Stimulated activated CD8-positive, alpha-beta memory T cell treated with anti-CD3 and anti-CD28 coated beads, Interleukin-12 subunit alpha, Interleukin-12 subunit beta, amount 100 ng/mL, for 4 hours (primary cell): ENCODE measurements at places on chromosomes 2 and 18.

- no peak for DNase-seq
These were observed 265.2 kb downstream of the TFCP2L1 start for GRCh38 chr2:121019756-121020155.

GRCh38 chr2:234427081-234428061, 69.5 kb downstream of the ARL4C start:
- DNase-seq: no peak

DNA sequence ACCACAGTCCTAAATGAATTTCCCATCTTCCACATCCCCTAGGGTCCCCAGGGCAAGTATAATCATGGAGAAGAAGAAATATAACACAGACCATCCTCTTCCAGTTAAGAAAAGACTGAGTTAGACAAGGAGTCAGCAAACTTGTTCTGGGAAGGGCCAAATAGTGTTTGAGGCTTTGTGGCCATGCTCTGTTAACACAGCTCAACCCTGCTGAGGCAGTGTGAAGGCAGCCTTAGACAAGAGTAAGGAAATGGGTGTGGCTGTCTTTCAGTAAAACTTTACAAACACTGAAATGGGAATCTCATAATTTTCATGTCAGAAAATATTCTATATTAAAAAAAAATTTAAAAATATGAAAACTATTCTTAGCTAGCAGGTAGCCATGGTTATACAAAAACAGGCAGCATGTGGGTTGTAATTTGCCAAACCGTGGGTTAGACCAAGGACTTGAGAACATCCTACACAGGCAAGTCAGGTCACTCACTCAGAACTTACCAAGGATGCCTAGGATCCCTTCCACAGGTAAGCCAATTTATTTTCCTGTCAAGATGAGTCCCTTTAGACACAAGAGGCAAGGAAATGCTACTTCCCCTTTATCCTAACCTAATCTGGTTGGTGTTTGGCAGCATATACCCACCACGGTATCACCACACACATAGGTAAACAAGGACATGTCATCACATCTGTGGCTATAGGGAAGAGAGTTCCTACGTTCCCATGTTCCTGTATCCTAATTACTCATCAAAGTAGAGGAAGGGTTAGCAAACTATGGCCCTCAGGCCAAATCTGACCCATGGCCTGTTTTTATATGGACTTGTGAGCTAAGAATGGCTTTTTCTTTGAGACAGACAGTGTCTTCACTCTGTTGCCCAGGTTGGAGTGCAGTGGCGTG, 31.9 kb downstream of the C2orf74 start:
- DNase-seq: no peak

- DNase-seq: no peak
These were observed 478.3 kb downstream of the FBXO15 start for GRCh38 chr18:73669297-73669696.

DNA sequence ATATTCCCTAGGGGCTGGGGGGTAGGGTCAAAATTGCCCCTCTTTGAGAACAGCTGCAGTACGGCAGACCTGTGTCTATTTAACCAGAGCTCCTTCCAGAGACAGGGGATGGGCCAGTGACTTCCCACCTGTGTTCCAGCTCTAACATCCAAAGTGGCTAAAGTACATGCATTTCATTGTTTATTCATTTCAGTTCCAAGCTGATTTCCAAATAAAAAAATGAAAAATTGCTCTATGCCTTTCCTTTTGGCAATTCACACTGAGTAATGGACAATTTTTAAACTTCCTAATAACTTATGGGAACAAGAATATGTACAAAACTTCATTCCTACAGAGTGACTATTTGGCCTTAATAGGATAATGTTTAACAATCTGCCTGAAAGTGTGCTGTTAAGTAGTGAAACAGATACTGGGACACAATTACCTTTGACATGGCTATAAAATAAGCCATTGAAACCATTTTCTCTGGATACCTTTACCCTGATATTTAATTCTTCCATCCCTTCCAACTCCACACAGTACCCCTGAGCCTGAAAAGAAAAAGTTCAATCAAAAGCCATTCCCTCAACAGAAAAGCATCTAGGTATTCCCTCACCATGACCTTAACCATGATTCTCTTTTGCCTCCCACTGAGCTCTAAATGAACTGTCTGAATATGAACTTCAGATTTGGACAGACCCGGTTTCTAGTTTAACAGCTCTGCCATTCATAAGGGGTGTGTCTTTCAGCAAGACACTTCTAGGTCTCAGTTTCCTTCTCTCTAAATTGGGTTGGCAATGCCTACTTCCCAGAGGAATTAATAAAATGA, 73.1 kb downstream of the RDH14 start:
- DNase-seq: no peak

GRCh38 chr2:44333994-44334393, 27.3 kb downstream of the PREPL start:
- DNase-seq: no peak

DNA sequence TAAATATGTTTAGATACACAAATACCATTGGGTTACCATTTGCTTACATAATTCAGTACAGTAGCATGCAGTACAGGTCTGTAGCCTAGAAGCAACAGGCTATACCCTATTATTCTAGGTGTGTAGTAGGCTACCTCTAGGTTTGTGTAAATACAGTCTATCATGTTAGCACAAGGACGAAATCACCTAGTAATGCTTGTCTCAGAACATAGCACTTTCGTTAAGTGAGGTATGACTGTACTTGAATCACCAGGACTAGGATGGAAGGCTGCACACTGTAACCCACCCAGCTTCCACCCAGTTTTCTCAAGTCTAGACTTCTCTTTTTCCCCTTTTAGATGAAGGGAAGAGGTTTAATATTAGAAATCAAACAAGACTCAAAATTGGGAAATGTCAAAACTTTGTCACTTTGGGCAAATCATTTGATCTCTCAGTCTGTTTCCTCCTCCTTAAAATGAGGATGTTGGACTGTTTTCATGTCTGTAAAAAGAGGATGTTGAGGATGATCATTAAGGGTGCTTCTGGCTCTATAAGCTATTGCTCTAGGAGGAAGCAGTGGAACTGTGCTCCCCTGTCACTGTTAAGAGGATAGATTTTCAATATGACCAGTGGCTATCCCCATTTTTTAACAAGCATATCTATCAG, 3.7 kb upstream of the SOCS6 start:
- no peak for DNase-seq

- no peak for DNase-seq
These were observed 213.5 kb upstream of the ACVR2A start for GRCh38 chr2:147631294-147631693.

DNA sequence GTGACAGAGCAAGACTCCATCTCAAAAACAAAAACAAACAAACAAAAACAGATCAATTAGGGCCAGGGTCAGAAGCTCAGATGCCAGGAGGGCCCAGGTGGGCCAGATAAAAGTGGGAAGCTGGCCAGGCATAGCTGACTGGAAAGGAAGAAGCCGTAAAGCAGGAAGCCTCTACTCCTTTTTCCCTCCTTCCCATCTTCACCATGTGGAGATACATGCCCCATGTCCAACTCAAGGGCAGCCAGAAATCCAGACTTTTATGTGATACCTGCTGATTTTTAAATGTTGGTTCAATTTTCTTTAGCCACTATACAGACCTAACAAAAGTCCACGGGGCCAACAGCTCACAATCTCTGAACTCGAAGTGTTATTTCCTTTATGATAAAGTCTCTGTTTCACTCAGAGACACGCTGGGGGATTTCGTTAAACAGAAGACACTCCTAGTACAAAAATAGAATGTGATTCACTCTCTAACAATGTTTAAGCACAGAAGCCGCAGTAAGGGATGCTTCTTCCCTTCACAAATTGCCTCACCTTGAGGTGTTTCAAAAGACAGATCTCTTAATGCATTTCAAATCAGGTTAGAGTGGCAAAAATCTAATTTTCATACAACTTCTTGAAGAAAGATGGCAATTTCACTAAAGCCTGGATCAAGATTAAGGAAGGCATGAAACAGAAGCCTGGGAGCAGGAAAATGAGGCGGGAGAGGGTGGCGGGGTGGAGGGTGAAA, 14.0 kb downstream of the TMEM247 start:
- DNase-seq: no peak

DNA sequence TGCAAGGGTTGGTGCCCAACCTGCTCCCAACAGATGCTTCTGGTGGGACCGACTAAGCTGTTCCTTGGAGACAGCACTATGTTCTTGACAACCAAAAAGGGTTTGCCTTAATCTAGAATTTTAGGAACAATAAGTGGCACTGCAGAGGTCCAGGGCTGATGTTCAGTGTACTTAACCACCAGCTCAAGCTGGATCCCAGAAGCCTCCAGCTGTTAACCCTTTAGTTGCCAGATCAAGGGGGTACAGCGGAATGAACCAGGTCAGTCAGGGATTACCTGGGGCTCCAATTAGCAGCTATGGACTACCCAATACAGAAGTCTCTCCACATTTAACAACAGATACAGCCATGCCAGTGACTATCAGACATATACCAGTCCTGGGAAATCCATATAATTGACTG, 3.5 kb downstream of the GPR75 start:
- DNase-seq: no peak

- no peak for DNase-seq
These were observed 74.7 kb downstream of the TNFRSF11A start for GRCh38 chr18:62399781-62400308.

- DNase-seq: no peak
These were observed 169.0 kb upstream of the COPS8 start for GRCh38 chr2:236916651-236917050.

DNA sequence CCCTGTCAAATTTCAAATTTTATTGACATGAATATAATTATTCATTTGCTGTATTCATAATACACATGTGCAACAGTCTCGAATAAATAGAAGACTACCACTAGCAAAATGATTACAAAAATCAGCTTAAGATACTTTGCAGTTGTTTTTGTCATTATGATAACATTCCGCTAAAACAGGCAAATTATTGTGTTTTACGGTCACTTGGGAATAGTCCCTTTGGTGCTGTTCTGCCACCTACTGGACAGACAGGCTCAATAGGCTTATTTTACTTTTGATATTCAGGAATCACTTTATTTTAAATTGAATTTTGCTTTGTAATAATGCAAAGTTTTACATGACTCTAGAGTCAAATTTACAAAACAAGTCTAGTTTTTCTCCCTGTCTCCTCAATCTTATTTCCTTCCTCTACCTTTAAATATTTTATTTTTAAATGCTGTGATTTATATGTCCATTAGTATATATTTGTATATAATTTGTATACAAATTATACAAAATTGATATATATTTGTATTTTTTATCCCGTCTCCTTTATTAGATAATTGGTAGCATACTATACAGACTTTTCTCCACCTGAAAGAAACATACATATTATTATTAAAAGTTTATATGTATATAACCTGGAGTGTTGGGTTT, 456.3 kb downstream of the DLGAP1 start:
- DNase-seq: no peak

GRCh38 chr18:40048886-40049650, 1906.0 kb upstream of the PIK3C3 start:
- no peak for DNase-seq

GRCh38 chr2:113167115-113167932, 6.4 kb upstream of the PSD4 start:
- no peak for DNase-seq

DNA sequence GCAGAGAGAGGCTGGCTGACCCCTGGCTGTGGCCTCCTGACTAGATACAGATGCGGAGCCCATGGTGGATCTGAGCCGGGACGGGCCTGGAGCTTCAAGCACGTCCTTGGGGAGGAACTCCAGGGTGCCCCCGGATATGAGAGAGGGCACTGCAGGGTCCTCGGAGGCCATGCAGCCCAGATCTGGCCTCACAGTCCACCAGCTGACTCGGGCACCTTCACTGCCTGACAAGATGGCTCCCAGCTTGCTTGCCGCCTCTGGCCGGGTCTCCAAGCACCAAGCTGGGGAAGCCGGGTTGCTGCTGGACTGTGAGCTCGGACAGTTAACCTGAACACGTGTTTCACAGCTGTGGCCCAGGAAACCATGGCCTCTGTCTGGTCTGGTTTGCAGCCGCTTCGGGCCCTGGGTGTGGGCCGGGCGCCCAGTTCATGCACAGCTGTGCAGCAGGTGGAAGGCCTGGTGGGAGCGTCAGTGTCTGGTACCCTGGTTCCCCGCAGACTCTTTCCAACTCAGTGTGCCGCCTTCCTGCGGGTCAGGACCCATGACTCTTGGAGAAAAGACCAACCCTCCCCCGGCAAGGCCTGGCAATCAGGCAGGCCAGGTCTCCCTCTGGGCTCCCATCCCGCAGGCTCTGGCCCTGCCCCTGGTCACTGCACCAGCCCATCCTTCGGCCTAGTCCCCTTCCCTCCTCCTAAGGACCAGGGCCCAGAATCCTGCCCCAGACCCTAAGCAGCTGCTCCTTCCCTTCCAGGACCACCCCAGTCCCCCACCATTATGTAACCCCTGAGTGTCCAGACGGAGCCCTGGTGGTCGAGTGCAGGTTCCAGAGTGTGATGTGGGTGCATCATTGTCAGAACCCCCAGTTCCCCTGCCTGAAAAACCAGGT, 74.6 kb upstream of the OTOS start:
- DNase-seq: no peak

DNA sequence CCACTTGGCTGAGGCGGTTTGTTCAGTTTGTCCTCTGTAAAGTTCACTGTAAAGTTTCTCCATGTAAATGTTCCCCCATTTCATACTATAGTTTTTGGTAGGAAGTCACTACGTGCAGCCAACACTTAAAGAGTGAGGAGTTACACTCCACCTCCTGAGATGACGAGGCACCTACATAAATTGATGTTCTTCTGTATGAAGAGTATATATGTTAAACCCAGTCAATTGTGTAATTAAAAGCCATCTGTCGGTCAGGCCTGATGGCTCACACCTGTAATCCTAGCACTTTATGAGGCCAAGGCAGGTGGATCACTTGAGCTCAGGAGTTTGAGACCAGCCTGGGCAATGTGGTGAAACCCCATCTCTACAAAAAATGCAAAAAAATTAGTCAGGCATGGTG, 7.6 kb downstream of the PIGN start:
- no peak for DNase-seq

DNA sequence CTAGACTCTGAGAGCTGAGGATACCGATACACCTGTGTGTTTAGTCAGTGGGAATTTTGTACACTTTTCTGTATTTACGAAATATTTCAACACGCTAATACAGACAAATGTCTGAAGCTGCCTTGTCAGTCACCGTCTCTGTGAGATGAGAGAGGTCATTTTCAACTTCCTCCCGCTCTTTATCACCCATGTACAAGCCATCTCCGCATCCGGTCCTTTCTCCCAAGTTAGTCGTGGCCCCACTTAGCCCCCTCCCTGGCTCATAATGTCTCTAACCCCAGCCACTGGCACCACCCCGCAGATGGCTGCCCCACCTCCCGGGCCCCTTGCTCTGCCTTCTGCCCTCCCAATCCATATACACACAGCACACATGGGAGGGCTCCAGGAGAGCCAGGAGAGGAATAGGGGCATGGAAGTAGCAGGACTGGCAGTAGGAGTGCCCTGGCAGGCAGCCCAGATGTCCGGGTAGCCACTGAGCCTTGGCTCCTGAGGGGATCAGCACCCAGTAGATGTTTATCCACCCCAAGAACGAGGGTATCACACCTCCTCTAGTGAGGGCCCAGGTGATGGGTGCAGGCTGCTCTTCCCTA, 2.0 kb upstream of the RUFY4 start:
- no peak for DNase-seq

- DNase-seq: no peak
These were observed 2.4 kb downstream of the AGAP1 start for GRCh38 chr2:235496239-235496621.
